ENCODE measurements at places on chromosomes 1 and 21.

DNA sequence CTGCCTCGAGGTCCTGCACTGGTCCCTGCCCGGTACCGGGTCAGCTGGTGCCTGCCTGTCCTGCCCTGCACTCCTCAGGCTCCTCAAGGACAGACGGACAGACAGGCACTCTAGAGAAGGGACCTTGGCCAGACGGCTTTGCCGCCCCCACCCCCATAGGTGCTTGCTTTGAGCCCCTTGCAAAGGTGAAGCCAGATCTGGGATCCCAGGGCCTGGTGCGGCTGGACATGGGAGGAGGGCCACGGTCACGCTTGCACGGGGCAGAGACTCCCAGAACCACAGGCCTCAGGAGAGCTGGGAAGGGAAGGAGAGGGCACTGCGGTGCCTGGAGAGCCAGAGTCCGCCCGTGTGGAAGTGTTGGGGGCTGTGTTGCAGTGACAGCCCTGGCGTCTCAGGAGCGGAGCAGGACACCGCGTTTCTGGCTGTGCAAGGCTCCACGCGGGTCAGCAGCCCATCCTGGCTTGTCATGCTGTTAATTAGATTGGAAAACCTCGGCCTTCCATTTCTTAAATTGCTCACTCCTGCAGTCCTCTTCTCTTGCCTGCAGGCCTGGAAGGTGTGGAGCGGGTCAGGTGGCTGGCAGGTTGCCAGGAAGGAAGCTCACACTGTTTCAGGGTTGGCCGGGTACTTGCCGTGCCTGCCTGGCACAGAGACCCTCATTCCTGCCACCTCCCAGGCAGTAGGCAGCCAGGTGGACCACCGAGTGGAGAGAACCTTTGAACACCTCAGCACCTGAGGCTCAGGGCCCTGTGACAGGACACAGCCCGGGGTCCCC is 16.3 kb downstream of the COL18A1 start:
- no peak overlapping the region for H3K4me3 ChIP-seq
- peaks cover 9% of the 10 kb centered on the region for H3K27me3 ChIP-seq
- H3K27ac ChIP-seq = no peak overlapping the region

DNA sequence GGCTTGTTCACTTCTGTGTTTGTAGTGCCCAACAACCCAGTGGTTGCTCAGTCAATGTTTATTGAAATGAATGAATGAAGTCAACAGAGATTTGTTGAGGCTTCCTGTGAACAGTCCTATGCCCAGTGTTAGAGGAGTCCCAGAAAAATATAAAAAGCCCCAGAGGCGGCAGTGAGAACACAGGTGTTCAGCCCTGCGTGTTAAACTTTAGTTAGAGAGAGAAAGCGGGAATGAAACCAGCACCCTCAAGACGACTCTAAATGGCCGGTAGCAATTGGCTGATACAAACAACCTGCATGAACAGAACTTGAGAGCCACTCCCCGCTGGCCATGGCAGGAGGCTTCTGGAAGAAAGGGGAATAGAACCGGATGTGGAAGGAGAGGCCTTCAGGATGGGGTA is 22.6 kb downstream of the TMEM51 start:
- DNase-seq = no peak
- peaks cover 27% of the 10 kb centered on the region for H3K27me3 ChIP-seq
- no peaks in the 10 kb centered on the region for H3K36me3 ChIP-seq

- peaks cover under 1% of the 10 kb centered on the region for H3K36me3 ChIP-seq
- peaks cover 38% of the 10 kb centered on the region for H3K4me1 ChIP-seq
- H3K4me3 ChIP-seq = peak overlapping the region; percentile 62
These were observed 29.5 kb downstream of the C2CD2 start for GRCh38 chr21:41924368-41924754.

DNA sequence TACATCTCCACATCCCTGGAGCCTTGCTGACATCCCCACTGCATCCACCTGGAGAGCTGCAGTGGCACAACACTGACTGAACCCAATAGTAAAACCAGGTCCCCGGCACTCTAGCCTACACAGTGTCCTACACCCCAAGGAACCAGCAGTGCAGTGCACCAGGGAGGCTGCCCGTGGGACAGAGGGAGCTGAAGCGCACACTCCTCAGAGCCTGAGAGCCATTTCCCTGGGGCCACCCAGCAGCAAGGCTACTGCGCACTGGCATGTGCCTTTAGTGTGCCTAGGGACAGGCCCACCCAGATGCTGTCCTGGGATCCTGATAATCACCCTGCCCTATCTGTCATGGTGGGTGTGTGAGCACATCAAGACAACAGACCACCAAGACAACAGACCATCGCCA is 31.9 kb downstream of the NSL1 start:
- no peak overlapping the region for H3K4me3 ChIP-seq
- no peaks in the 10 kb centered on the region for H3K27me3 ChIP-seq
- H3K27ac ChIP-seq = no peak overlapping the region
- DNase-seq = no peak
- peaks cover 43% of the 10 kb centered on the region for H3K4me1 ChIP-seq

DNA sequence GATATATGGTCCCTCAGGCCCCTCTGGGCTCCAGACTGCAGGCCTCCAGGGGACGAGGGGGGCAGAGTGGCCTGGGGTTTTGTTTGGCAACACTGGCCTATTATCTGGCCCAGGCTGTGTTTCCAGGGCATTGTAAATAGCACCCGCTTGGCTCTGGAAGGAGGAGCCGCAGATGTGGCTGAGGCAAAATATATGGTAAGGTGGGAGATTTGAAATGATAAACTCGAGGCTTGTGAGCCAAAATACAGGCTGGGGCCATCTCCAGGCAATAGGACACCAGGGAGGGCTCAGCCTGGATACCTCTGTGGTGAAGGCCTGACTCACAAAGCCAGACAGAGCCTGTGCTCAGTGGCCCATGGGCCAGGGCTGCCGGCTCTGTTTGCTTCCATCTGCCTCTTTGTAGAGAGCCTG is 14.0 kb downstream of the NAV1 start:
- no peaks in the 10 kb centered on the region for H3K4me1 ChIP-seq
- peaks cover 4% of the 10 kb centered on the region for H3K27me3 ChIP-seq
- no peaks in the 10 kb centered on the region for H3K36me3 ChIP-seq

DNA sequence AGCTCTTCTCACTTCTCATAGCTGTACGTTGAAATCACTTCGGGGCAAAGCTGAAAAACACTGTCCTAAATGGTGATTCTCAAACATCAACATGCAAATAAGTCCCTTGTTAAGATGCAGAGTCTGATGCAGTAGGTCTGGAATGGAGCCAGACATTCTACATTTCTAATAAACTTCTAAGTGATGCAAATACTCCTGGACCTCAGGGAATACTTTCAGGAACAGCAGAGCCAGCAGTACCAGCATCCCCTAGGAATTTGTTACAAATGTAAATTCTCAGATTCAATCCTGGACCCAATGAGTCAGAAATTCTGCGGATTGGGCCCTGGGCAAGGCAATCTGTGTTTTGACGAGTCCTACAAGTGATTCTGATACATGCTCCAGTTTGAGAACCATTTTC is 152.3 kb downstream of the PCNX2 start:
- H3K4me3 ChIP-seq = no peak overlapping the region
- H3K4me1 ChIP-seq = no peaks in the 10 kb centered on the region
- no peak for DNase-seq
- no peak overlapping the region for H3K27ac ChIP-seq
- peaks cover 3% of the 10 kb centered on the region for H3K27me3 ChIP-seq

DNA sequence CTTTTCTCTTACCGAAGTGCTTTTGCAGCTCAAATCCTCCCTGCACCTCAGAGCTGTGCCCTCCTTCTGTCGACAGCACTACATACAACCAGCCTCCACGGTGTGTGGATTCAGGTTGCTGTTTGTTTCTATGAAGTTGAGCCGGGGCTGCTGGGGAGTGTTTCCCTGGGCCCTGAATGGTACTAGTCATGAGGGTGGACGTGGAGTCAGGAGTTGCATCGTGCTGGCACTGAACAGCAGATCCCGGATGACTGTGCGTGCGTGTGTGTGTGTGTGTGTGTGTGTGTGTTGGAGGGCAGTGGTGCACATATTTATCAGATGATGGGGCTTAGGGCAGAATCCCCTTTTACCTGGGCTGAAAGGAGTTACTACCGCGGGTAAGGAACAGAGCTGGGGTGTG is 47.0 kb downstream of the ACTL8 start:
- peaks cover 46% of the 10 kb centered on the region for H3K27me3 ChIP-seq
- H3K27ac ChIP-seq = no peak overlapping the region
- no peak for DNase-seq
- H3K4me3 ChIP-seq = no peak overlapping the region
- H3K36me3 ChIP-seq = no peaks in the 10 kb centered on the region

GRCh38 chr1:152870831-152871730 is 7.0 kb upstream of the SMCP start:
- no peak overlapping the region for H3K27ac ChIP-seq
- H3K4me3 ChIP-seq = no peak overlapping the region
- peaks cover 13% of the 10 kb centered on the region for H3K27me3 ChIP-seq
- no peak for DNase-seq
- H3K4me1 ChIP-seq = no peaks in the 10 kb centered on the region

- H3K27me3 ChIP-seq = no peaks in the 10 kb centered on the region
- H3K4me1 ChIP-seq = no peaks in the 10 kb centered on the region
- H3K4me3 ChIP-seq = no peak overlapping the region
- DNase-seq = no peak
These were observed 449.2 kb downstream of the SIPA1L2 start for GRCh38 chr1:232180779-232181136.

GRCh38 chr21:37369307-37369854 is 2.8 kb downstream of the DYRK1A start:
- H3K36me3 ChIP-seq = peaks cover 4% of the 10 kb centered on the region
- DNase-seq = no peak

DNA sequence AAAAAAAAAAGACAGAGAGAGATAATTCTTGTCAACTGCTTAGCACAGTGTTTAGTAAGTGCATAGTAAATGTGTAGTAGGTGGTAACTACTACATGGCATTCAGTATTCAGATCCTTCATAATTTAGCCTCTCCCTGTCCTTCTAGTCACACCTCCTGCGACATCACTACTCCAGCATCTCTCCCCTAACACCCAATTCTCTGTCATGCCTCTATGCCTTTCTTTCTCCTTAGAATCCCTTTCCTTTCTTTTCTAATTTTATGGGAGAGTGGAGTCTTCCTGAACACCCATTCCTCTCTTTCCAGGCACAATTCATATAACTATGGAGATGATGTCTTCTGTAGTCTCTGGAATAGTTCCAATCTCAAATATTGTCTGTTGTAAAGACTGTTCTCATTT is 3.9 kb upstream of the VPS72 start:
- no peak overlapping the region for H3K4me3 ChIP-seq
- H3K4me1 ChIP-seq = peaks cover 11% of the 10 kb centered on the region

All from stimulated activated naive B cell treated with anti-CD40 and anti-IgM and Interleukin-4, amounts not matched to agents 10 μg/mL and 1 μg/mL and 100 μg/mL, for 72 hours (primary cell).